Stimulated activated CD8-positive, alpha-beta memory T cell treated with anti-CD3 and anti-CD28 coated beads, Interleukin-2, amount 100 ng/mL, for 48 hours (primary cell): ENCODE measurements at places on chromosomes 6 and 20.

DNA sequence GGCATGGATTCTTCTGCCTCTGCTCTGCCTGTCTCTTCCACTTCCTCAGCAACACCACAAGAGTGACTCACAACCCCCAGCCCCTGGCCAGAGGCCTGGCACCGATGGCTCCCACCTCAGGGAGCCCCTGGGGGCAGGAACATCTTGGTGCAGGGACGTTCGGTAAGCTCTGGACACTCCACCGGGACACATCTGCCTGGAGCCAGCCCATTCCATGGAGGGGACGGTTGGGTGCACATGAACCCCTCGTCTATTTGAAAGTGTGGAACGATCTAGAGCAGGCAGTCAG, 246.5 kb downstream of the ERMARD start:
- no peak for DNase-seq

GRCh38 chr20:62959101-62959971, 6.8 kb downstream of the SLC17A9 start:
- no peak for DNase-seq

DNA sequence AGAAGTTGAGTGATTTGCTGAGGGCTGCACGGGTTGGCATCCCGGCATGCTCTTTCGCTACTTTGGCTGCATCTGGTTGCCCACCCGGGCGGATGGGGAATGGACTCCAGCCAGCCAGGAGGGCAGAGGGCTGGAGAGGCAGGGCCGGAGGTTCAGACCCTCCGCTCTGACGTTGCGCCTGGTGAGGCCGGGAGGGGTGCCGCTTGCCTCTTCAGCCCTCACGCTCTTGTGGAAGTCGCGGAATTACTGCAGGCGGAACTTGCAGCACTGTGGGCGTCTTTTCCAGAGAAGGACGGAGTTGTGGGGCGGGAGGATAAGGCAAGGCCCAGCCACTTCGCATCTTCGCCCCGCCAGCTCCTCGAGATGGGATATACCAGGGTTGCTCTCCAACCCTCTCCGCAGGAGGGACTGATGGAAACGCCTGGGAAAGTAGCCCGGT, 656 bp downstream of the RTEL1 start:
- DNase-seq, result no peak

DNA sequence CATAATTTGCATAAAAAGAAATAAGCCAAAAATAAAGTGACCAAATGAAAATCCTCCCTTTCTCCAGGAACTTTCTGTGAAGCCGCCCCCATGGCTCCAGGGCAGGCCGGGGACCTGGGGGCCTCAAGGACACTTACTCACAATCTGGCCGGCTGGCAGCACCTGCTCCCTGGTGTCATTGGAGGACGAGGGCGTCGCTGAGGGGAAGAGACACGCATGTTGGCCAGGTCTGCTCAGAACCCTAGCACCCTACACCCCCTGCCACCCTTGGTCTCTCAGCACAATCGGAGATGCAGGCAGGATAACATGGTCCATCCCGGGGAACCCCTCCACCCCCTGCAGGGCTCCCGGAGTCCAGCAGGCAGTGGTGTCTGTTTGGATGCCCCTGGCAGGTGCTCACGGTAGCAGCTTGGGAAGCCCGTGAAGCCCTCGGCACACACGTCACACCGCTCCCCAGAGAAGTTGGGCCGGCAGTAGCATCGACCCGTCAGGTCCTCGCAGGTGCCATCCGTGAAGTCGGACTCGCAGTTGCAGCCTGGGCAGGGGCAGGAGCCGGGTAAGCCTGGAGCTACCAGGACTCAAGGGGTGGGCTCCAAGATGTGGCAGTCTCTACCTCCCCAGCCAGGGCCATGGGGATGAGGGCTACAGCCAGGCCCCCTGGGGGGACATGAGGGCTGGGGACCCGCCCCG, 21.3 kb downstream of the LAMA5 start:
- DNase-seq, result no peak

- DNase-seq, result no peak
Measured at GRCh38 chr20:50471231-50471630, 39.0 kb upstream of the PTPN1 start.

GRCh38 chr20:16296931-16297330, 276.3 kb downstream of the KIF16B start:
- no peak for DNase-seq

DNA sequence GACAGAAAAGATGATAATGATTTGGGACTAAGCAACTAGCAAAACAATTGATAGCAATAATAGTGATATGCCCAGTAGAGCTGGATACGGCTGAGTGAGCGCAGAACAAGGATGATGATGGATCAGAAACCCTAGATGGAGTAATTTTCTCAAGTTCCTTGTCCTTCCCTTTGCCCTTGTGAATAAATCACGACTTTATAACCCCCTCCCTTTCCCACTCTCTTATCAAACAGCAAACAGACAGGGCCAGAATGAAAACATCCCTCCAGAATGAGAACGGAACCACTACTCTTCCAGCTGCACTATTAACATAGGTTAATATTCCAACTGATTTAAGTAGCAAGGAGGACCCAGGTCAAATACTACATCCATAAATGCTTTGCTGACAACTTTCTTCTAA, 1.3 kb upstream of the MTFR2 start:
- no peak for DNase-seq

GRCh38 chr6:88899569-88900316, 63.7 kb downstream of the RNGTT start:
- DNase-seq, result no peak

DNA sequence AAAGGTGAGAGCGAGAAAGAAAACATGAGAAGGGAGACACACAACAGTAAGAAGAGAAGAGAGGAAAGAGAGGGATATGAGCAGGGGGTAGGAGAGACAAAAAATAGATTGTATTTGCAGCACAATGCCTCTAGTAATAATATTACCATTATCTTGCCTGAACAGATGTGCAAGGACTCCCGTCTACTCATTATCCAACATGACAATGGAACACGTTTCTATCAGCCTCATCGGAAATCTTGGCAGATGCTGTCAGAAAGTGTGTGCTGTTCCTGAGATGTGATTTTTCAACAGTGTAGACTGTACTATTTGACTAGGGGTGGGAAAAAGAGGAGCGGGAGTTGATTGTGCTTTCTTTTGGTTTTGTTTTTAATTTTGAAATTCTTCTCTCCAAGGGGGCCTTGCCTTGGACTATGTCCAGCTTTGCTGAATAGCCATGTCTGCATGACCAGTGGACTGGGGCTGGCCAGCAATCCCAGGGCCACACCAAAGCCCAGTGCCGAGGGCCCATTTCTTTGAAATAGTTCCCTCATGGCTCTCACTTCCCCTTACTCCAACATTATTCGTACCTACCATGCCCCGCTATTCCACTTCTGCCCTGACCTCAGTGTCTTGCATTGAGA, 11.3 kb upstream of the TRAM2 start:
- no peak for DNase-seq

GRCh38 chr20:6711951-6712649, 55.4 kb upstream of the BMP2 start:
- DNase-seq, result no peak

- no peak for DNase-seq
Measured at GRCh38 chr6:36113703-36114102, 16.6 kb upstream of the MAPK13 start.

GRCh38 chr6:103723438-103724322, 1136.0 kb downstream of the HACE1 start:
- no peak for DNase-seq

- peak; percentile 12 for DNase-seq
Measured at GRCh38 chr6:41427642-41428335, 92.4 kb downstream of the NCR2 start.

GRCh38 chr6:100622907-100623692, 158.4 kb upstream of the SIM1 start:
- no peak for DNase-seq

DNA sequence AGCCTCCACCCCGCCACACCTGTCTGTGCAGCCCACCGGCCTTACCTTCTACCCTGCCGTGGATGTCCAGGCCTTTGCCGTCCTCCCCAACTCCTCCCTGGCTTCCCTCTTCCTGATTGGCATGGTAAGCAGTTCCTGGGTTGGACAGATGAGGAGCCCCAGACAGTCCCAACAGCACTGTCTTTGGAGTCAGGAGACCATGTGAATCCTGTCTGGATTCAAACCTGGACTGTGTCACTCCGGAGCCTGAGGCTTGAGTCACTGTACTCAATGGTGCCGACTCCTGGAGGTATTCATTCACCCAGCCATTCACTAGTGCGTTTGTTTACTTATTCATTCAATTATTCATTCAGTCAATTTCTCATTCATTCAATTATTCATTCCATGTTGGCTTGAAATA, 20.0 kb upstream of the LBP start:
- no peak for DNase-seq

DNA sequence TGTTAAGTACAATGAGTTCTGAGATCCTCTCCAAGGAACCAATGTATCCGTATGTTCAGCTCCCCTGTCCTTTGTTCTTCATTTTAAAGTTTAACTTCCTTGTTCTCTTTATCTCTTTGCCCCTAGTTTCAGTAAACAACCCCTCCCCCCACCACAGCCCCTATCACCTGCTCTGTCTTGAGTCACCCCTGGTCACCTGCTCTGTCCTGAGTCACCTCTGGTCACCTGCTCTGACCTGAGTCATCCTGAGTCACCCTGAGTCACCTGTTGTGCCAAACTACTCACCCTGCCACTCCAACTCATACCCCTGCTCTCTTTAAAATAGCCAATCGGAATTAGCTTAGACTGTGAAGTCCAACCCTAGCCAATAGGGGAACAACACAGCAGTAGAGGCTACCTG, 288.7 kb upstream of the CDYL start:
- no peak for DNase-seq

DNA sequence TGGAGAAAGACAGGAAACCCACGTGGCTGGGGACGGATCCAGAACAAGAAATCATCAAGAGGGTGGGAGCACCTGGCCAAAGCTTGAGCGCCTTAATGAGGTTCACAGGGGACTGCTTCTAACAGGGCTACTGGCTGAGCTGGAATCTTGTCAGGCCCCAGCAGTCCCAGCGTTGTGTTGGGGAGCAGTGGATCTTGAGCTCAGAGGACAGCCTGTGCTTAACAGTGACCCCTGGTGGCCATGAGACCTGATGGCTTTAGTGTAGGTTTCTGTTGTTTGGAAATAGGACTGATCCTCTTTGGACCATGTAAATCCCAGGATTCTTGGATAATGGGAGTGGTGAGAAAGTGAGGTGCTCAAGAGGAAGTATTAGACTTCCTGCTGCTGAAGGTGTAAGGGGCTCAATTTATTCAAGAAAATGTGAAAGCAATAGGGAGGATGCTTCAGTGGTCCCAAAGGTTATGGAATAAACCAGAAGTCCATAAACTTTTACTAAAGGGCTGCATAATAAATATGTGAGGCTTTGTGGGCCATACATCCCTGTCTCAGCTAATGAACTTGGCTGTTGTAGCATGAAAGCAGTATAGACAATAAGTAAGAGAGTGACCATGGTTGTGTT, 216.2 kb downstream of the NFATC2 start:
- no peak for DNase-seq

GRCh38 chr20:10951216-10951615, 277.4 kb upstream of the JAG1 start:
- DNase-seq, result no peak

GRCh38 chr6:138719011-138719635, 54.4 kb upstream of the CCDC28A start:
- no peak for DNase-seq

DNA sequence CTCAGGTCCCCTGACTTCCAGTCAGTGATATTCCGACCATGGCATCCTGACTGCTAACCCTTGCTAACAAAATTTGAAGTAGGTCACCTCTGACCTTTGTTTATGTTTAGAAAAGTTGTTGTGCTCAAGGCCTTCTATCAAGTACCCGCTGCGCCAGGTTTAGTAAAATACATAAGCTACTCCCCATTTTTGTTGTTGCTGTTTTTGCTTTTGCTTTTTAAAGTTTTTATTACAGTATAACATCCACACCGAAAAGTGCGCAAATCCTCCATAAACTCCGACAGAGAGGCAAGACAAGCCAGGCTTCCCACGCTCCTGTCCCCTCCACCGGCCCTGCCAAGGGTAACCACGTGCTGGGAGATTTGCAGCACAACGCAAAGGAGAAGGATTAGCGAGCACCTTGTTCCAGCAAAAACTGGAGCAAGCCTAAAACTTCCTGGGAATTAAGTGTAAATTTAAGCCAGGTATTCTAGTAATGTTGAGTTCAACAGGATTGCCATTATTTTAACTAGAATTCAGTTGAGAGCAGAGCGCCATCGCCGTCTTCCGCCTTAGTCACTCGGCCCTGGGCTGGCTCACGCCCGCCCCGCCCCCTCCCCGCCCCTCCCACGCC, 17.8 kb upstream of the HMGN4 start:
- peak; percentile 22 for DNase-seq

- no peak for DNase-seq
Measured at GRCh38 chr20:50562262-50562701, 52.1 kb downstream of the PTPN1 start.
